ENCODE measurements at places on chromosomes 11 and 22. TPM values are rescaled to one million over a fixed set of nuclear protein-coding genes. Genes with fewer than 3 reads are reported as not detected.

DNA sequence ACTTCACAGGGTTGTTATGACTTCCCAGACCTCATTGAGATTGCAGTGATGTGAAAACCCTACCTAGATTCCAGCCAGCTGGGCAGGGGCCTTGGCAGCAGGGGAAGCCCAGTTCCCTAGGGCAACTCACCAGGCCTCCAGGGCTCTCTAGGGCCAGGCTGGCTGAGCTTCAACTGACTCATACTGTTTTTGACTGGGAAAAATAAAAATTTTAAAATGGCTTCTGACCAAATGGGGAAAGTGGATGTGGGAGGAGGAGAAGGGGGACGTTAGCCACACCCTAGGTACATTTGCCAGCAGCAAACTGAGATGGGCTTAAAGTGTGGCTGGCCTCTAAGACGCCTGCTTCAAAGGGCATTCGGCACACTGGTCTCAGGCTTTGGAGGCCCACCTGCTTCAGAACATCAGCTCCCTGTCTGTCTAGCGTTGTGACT is 39.0 kb downstream of the BMAL1 start:
- peaks cover 4% of the 10 kb centered on the region for H3K4me1 ChIP-seq
- no peaks in the 10 kb centered on the region for H3K27me3 ChIP-seq
- peak; percentile 55 for DNase-seq
- H3K36me3 ChIP-seq, result peaks cover 3% of the 10 kb centered on the region

DNA sequence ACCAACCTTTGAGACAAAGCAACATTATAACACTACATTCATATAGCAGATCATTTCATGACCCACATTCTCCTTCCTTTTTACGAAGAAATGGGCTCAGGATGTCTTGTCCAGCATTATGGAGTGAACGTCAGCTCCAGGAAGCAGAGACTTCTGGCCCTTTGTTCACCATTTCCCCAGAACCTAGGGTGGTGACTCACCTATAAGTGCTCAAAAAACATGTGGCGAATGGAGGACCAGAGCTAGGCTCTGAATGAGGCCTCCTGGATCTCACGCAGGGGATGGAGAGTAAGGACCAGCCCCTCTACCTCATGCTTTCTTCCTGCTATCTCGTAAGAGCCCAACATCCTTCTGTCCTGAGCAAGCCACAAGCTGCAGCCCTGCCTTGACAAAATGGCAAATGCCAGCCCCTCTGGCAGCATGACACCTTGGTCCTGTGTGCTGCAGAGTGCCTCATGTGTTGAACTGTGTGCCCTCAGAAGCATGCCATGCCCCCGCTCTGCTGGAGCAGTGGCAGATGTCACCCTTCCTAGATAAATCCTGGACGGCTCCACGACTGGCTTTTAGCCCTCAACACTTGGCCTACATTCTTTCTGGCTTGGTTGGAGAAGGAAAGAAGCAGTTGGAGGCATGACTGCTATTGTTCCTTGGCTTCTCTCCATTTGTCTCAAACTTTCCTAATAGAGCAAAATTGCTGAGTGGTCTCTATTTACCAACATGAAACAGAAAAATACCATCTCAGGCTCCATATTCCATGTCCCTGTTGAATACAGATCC is 6.5 kb upstream of the ST3GAL4 start:
- peaks cover 6% of the 10 kb centered on the region for H3K36me3 ChIP-seq
- no peak overlapping the region for H3K27ac ChIP-seq
- H3K4me1 ChIP-seq, result peaks cover 21% of the 10 kb centered on the region
- no peaks in the 10 kb centered on the region for H3K27me3 ChIP-seq
- no peak overlapping the region for H3K4me3 ChIP-seq
- DNase-seq, result peak; percentile 36

DNA sequence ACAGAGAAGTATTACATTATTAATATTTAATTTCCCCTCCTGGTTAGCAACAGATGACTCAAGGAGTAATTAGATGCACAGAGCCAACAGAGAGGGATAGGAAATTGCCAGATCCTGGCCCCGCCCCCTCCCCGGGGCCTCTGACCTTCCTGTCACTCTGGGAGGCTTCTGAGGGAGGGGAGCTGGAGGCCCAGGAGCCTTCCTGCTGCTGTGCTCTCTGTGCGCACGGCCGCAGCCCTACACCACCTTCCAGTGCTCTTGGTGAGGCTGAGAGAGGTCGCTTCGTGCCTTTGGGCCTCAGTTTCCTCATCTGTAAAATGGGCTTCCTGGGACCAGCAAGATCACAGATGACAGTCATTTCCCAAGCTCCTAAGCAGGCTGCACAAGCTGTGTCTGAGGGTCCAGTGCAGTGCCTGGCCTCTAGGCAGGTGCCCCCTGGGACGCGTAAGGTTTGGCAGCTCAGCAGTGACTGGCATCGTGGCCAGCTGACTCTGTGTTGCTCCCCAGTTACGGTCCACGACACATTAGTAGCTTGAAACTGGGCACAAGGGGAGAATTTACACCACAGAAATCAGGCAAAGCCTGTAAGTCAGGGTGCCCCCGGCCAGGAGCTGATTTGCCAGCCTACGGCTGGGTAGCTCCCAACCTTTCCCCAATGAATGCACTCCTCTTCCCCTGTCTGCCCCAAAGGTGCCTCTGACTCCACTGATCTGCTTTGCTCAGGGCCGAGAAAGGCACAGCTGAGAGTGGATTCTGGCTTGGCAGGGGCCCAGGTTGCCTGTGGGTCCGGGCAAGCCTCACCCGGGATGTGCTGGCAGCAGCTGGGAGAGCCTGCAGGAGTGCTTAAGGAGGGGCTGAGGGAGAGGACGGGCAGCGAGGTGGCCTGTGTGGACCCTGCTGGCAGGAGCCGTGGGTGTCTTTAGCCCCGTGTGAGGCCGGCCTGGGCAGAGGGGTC is 2.3 kb downstream of the ADORA2A start:
- no peak overlapping the region for H3K4me3 ChIP-seq
- H3K36me3 ChIP-seq, result no peaks in the 10 kb centered on the region
- peaks cover 24% of the 10 kb centered on the region for H3K27me3 ChIP-seq
- no peak overlapping the region for H3K27ac ChIP-seq

- peaks cover 3% of the 10 kb centered on the region for H3K4me1 ChIP-seq
- H3K36me3 ChIP-seq, result no peaks in the 10 kb centered on the region
- H3K27ac ChIP-seq, result no peak overlapping the region
Observed at GRCh38 chr11:108122166-108122628, 830 bp downstream of the ACAT1 start.

Gene POU2F3
- 0.09 TPM for polyA plus RNA-seq

DNA sequence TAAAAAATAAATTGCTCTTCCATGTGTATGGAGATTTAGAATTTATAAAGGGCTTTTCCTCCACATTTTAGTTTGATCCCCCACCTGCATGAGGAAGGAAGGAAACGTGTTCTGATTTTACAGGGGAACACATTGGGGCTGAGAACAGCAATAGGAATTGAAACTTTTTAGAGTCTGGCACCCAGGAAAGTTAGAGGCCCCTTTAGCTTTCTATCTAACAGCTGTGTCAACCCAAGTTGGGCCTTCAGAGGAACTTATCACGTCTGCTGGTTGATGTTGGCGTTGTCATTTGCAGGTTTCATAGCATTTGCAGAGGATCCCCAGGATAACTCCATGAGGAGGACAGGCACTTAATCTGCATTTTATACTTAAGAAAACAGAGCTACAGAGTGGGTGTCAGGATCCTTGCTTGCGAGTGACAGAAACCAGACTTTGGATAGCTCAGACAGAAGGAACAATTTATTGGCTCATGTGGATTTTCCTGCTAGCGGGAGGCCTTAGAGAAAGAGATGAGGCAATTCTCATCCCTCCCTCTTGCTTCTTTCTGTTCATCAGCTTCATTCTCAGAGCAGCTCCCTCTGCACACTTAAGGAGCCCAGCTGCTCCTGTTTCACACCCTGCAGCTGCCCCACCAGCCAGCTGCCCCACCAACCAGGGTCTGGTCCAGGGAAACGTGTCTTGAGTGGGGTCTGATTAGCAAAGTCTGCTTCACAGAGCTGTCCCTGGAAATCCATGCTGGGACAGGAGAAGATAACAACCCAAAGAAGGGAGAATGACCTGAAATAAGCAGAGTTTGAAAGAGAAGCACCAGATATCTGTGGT is 92.5 kb upstream of the OR4B1 start:
- no peaks in the 10 kb centered on the region for H3K27me3 ChIP-seq
- H3K4me3 ChIP-seq, result no peak overlapping the region
- no peak for DNase-seq
- peaks cover 28% of the 10 kb centered on the region for H3K36me3 ChIP-seq
